Stimulated activated CD8-positive, alpha-beta memory T cell treated with anti-CD3 and anti-CD28 coated beads, Interleukin-4, amount 100 ng/mL, for 4 hours (primary cell): ENCODE measurements at places on chromosomes 5 and 9.

DNA sequence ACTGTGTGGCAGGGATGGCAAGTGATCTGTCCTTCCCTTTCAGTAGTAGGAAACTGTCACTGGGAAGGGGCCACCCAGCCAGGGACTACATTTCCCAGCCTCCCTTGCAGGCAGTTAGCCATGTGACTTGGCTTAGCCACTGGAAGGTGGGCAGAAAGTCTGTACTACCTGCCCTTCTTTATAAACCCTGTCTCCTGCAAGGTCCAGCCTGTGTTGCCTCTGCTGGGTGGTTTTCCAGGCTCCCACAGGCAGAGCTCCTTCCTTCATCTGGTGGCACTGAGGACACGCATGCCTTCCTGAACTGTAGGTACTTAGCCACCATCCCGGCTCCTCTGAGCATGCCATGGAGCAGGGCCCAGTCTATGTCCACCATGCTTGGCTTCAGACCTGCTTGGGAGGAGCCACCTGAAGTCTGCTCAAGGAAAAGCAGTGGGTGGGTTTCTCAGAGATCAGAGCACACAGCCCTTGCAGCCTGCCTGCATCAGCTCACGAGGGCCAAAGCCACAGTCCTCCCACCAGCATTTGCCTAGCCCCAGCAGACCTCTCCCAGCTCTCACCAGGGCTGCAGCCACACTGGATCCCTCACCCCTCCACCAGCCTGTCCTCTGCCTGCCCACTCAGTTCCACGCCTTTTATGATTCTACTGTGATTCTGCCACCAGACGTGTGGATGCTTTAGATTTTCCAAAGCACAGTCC is 16.7 kb upstream of the SLC25A51 start:
- DNase-seq, result no peak

GRCh38 chr9:83247732-83248131 is 184.8 kb upstream of the RASEF start:
- DNase-seq, result no peak

DNA sequence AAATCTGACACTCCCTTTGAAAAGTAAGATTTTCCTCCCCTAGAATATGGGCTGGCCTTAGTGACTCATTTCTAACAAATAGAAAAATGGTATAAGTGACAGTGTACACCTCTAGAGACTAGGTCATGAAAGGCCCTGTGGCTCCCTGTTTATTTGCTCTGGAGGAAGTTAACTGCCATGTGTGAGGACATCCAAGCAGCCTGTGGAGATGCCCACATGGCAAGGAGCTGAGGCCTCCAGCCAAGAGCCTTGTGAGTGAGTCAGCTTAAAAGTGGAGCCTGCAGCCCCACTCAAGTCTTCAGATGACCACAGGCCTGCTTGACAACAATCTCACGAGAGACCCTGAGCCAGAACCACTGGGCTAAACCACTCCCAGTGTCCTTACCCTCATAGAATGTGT is 128.1 kb upstream of the LHFPL2 start:
- DNase-seq, result no peak

- DNase-seq, result no peak
These were observed 24.2 kb upstream of the HAPLN1 start for GRCh38 chr5:83744821-83745220.

DNA sequence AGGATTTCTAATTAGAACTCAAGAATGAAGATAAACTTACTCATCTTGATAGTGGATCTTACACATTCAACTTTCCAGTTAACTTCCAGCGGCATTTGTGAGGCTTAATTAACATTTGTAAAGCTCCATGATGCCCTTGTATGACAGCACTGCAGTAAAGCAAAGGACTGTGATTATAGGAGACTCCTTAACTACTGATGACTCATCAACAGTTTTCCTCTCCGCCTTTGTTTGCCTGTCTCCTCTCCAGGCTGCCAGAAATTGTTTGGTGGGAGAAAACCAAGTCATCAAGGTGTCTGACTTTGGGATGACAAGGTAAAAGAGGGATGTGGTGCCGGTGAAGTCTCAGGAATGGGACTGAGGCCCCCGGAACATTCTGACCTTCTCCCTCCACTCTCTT is 20.4 kb upstream of the CYFIP2 start:
- no peak for DNase-seq

- DNase-seq, result no peak
These were observed 28.1 kb upstream of the C9orf72 start for GRCh38 chr9:27601396-27601795.
